Astrocyte of the spinal cord (primary cell): ENCODE measurements at places on chromosomes 11 and 22.
A peak's percentile ranks its signal among the peaks of the same experiment; 100 is the strongest.

- DNase-seq: peak; percentile 90
These were observed 131.9 kb downstream of the ADAMTS15 start for GRCh38 chr11:130580372-130580771.

- no peak for DNase-seq
These were observed 19.4 kb upstream of the LIN7C start for GRCh38 chr11:27525824-27526516.

GRCh38 chr11:76148231-76148630 lies 58.1 kb downstream of the WNT11 start:
- DNase-seq: no peak

DNA sequence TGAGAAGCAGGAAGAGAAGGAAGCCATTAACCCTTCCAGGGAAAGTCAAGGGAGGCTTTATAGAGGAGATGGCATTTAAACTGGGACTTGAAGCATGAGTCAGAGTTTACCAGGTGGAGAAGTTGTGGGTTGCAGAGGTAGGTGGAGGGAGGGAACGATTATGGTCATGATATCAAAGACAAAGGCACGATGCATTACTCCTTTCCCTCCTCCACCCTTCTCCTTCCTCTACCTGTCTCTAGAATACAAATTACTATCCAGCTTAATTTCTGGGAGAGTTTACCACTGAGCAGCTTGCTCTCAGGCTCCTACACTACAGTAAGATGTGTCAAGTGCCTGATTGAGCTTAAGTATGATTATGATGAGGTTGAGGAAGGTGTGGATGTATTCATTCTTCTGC lies 151.7 kb downstream of the NELL1 start:
- DNase-seq: no peak

GRCh38 chr11:13152736-13153541 lies 124.7 kb upstream of the BMAL1 start:
- peak; percentile 38 for DNase-seq

DNA sequence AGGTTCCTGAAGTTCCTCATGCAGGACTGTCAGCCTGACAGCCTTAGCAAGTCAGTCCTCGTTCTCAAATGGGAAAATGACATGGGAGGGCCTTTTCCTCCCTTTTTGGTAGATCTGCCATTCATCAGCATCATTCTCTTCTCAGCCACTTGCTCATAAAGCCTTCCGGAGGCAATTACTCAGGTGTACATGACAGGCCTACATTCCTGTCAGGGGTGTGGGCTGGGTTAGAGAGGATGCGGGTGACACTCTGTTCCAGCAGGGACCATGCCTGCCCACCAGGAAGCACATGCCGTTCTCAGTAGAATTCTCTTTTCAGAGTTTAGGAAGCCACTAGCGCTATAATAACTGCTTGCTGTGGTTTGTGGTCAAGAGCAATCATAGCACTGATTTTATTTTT lies 24.2 kb upstream of the ANKK1 start:
- DNase-seq: no peak

- peak; percentile 73 for DNase-seq
These were observed 1.4 kb downstream of the USP47 start for GRCh38 chr11:11843211-11843621.

DNA sequence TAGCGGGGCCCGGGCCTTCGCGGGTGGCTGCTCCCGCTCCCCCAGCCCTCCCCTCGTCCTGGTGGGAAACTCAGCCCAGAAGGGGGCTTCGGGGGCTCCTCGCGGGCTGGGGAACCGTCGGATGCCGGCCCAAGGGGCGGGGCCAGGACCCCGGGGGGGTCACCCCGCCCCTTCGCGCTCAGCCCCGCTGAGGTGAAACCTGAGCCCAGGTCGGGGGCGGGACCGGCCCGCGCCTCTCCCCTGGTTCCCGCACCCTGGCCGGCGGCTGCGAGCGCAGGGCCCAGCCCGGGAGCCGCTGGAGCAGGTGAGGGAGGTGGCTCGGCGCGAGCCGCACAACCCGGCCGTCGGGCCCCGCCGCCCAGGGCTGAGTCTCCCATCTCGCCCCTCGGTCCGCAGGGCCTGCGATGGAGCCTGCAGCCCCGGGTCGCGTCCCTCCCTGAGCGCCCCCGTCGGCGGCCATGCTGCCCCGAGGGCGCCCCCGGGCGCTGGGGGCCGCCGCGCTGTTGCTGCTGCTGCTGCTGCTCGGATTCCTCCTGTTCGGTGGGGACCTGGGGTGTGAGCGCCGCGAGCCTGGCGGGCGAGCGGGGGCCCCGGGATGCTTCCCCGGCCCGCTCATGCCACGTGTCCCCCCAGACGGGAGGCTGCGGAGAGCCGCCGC lies at the start of gene LARGE2:
Gene LARGE2 (plus strand): TSS at position 232 of the 658 bp plus-strand sequence. CDS start 227 bp downstream, at position 459.
- no peak for DNase-seq

GRCh38 chr11:59773083-59773440 lies 17.9 kb downstream of the STX3 start:
- no peak for DNase-seq

DNA sequence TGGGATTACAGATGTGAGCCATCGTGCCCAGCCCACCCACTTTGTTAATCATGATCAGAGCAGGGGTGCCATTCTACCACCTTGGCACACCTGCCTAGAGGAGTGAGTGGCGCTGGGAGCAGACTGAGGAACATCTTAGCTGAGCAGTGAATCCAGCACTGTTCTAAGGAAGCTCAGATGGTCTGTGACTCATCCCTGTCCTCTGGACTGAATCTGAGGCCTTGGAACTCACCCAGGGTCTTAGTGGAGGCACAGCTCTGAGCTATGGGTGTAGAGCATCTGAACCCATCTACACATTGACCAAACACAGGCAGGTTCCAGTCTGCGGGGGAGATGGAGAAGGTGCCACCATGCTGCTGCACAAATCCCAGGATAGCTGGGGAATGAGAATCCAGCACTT lies 14.9 kb downstream of the PGAP2 start:
- DNase-seq: peak; percentile 76

- DNase-seq: peak; percentile 12
These were observed 109.2 kb downstream of the CSNK2A3 start for GRCh38 chr11:11243590-11244469.

- no peak for DNase-seq
These were observed 563.8 kb upstream of the LRRC4C start for GRCh38 chr11:42023267-42023666.

DNA sequence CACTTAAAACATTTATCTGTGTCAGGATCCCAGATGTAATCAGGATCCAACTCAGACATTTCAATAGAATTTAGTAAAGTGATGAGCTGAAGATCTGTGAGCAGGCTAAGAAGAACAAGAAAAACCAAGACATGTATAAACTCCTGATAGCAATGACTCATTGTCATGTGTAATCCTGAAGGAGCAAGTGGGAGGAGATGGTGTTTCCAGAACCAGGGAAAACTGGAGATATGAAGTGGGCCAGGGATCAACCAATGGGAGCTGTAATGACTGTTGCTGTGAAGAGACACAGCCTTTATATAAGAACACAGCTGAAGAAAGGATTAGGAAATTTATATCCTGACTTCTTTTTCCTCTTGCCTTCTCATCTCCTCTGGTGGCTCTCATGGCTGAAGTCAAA lies 682.5 kb upstream of the ARHGAP42 start:
- no peak for DNase-seq

GRCh38 chr11:81005595-81005994 lies 1564.8 kb upstream of the TENM4 start:
- DNase-seq: peak; percentile 92

GRCh38 chr11:47453365-47453764 lies 4.4 kb upstream of the RAPSN start:
- DNase-seq: no peak

DNA sequence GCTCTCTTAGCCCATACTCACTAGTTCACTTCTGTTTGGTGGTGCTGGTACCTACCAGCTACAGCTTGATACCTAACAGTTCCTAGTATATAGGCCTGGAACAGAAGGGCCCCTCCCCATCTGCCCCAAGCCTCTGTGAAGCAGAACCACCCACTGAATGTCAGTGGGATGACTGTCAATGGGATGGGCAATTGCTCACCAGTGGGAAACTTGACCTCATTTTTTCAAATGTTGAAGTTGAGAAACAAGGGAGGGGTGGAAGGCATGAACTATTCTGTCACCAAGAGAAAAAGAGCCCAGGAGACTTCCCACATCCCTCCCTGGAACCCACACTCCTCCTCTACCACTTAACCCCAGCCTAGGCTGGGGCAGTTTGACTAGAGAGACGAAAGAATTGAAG lies at the start of gene NLRP10:
Gene NLRP10 (minus strand): TSS at position 62 of the 400 bp plus-strand sequence. CDS start 1,952 bp downstream, outside the sequence.
- DNase-seq: peak; percentile 28

DNA sequence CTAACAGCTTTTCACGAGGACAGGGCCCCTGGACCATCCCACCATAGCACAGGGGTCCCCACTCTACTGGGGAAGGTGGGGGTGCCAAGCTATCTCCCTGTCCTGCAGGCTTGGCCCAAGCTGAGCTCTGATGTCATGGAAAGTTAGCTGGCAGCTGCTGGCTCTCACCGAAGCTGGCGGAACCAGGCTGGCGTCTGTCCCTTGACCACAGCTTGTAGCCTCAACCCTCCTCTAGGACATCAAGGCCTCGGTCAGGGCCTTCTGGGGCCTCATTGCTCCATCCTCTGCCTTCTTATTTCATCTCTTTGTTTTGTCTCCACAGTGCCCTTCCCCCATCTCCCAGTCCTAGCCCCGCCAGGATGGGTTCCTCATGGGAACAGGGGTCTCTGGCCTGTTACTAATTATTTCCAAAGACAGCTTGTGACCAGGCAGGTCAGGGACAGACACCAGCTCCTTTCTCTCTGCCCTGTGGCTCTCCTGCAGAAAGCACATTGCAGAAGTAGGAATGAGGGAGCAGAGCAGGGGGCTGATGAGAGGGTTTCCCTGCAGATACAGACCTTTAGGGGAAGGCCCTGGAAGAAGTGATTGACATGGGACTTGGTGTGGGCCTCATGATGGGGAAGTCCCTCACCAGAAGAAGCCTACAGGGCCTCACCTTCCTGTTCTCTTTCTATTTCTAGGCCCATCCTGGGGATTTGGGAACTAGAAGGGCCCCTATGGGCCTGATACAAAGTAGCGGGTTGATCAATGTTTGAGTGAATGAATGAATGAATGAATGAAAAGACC lies 97.5 kb upstream of the ALX4 start:
- DNase-seq: no peak

DNA sequence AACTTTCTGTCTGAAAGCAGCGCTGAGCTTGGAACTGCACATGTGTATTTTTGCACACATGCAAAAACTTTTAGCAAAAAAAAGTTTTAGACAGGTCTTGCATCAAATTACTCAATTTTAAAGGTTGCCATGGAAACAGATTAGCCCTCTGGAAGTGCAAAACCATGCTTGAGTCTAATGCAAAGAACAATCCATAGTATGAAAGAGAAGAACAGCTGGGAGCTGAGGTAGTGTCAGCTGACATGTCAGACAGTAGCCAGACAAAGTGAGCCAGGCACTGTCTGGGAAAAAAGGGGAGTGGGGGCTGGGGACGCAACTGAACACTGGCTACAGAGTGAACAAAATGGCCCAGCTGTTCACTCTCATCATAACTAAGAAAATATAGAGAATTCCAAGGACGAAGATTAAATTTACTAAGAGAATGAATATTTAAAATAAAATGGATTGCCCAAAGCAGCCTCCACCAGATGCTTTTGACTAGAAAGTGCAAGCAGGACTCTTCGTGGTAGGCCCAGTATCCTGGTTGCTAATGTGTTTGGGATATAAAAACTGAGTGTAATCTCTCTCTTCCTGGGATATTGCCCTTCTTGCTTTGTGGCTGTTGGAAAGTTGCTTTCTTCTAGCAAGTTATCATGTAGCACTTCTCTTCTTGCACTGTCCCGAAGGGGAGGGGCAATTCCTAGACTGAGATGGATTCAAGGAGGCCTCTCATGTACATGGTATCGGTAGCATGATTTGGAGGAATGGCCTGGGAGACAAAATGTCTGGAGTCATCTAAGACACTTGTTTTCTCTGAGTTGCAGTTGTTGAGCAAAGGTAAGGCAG lies 434.1 kb upstream of the FAT3 start:
- DNase-seq: no peak
